Hematopoietic multipotent progenitor cell (in vitro differentiated cells): ENCODE measurements at places on chromosomes 7 and 10.

DNA sequence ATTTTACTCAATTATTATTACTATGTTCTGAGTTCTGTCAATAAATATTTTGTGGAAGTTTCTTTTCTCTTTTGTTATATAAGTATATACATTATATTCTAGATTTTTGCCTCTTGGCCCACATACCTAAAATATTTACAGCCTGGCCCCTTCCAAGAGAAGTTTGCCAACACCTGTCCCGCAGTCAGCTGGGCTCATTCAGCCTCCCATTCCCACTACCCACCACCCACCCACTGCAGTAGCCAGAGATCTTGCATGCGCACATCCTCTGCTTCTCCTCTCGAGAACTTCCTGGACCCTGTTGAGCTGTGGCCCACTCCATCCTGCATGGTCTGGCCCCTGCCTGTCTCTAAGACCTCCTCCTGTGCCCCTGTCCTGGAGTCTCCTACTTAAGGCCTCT is 33.6 kb downstream of the WIPF3 start:
- DNase-seq: no peak

DNA sequence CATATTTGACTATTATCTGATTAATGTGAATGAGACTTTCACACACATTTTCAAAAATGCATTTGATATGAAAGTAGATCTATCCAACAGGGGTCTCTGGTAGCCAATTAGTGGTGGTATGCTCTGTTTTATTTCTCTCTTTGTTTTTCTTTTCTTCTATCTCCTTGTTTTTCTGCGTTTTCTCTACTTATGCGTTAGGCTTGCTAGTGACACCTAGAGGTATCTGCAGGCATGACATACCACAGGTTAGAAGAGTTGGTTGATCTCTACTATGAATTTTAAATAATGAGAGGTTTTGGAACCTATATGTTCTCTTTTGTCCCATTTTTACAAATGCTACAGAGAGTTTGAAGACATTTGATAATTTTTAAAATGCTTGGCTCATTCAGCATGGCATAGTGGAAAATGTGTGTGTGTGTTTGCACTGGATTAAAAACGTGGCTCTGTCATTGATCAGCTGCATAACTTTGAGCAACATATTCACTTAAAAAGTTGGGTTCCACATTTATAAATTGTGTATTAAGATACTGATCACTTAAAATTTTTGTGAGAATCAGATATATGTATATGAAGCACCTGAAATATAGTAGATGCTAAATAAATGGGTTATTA is 28.1 kb upstream of the PLXDC2 start:
- DNase-seq: no peak

GRCh38 chr7:55133630-55134358 is 115.0 kb downstream of the EGFR start:
- no peak for DNase-seq

- DNase-seq: no peak
Measured at GRCh38 chr10:130740915-130741750, 570.4 kb downstream of the TCERG1L start.

DNA sequence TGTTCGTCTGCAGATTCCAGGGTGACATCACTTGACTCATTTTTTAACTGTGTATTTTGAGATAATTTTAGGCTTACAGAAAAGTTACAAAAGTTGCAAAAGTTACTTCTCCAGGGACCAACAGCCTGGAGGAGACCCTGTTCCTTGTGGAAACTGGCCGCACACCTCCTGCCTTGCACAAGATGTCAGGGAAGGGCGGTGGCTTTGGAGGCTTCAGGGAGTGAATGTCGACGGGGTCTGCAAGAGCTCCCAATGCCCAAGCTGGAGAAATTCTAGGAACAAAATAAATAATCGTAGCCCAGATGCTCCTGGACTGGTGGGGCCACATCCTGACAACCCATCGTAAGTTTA is 62.2 kb upstream of the FAM20C start:
- DNase-seq: no peak
